Left ventricle myocardium inferior (tissue), 1 donor: ENCODE measurements at places on chromosomes 11 and 22. TPM values are rescaled to one million over a fixed set of nuclear protein-coding genes. Genes with fewer than 3 reads are reported as not detected.

SLC35E4 gene
- total RNA-seq, result 3.8 TPM

MYOD1 gene
- not detected for total RNA-seq

APOBEC3B gene
- total RNA-seq, result 0.52 TPM

OSBP gene
- 30.0 TPM for total RNA-seq

MAJIN gene
- total RNA-seq, result not detected

C22orf42 gene
- not detected for total RNA-seq

RAC2 gene
- total RNA-seq, result 1.8 TPM

DEPDC7 gene
- total RNA-seq, result 0.55 TPM

GRCh38 chr11:62842171-62842741 is 2.9 kb upstream of the WDR74 start:
- H3K4me1 ChIP-seq, result peaks cover 43% of the 10 kb centered on the region
- peak; percentile 27 for DNase-seq
- no peaks in the 10 kb centered on the region for H3K36me3 ChIP-seq
- peak overlapping the region; percentile 95 for H3K4me3 ChIP-seq

GRCh38 chr11:62928011-62928410 is 6.8 kb upstream of the CHRM1 start:
- DNase-seq, result no peak
- H3K27me3 ChIP-seq, result peaks cover 61% of the 10 kb centered on the region
- H3K36me3 ChIP-seq, result no peaks in the 10 kb centered on the region
- peaks cover 38% of the 10 kb centered on the region for H3K4me1 ChIP-seq

- H3K27ac ChIP-seq, result no peak overlapping the region
- H3K36me3 ChIP-seq, result no peaks in the 10 kb centered on the region
- no peak for DNase-seq
- peaks cover 11% of the 10 kb centered on the region for H3K4me1 ChIP-seq
Observed at GRCh38 chr22:19152942-19153883, 3.1 kb upstream of the GSC2 start.

DNA sequence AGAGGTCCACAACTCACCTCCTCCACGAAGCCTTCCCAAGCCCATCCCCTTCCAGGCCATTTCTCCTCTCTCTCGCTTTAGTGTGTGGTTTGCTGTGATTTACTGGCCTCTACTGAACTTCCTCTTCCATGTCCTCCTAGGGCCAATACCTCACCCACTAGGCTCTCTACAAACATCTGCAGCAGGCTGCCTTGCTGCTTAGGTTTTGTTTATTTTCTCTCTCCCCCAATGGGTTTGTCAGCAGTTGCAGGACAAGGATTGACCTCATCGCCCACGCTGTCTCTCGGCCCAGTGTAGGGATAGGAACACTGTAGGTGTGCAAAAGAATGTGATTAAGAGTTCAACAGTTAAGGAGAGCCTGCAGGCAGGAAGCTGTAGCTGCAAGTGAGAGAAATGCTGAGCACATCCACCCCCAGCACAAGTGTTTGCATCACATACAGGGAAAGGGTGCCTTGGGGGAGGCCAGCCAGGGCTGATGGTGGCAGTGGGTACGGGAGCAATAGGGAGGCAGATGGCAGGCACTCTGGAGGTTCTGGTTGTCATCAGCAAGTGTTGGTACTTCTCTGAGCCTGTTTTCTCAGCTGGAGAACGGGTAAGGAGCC is 1.4 kb downstream of the PC start:
- H3K36me3 ChIP-seq, result no peaks in the 10 kb centered on the region
- H3K4me1 ChIP-seq, result peaks cover 13% of the 10 kb centered on the region
- H3K27ac ChIP-seq, result peak overlapping the region; percentile 88
- H3K27me3 ChIP-seq, result no peaks in the 10 kb centered on the region

DNA sequence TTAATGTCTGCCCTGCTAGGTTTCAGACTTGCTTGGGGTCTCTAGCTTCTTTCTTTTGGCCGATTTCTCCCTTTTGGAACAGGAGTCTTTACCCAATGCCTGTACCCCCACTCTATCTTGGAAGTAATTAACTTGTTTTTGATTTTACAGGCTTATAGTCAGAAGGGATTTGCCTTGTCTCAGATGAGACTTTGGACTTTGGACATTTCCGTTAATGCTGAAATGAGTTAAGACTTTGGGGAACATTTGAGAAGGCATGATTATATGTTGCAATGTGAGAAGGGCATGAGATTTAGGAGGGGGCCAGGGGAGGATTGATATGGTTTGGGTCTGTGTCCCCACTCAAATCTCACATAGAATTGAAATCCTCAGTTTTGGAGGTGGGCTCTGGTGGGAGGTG is 5.1 kb downstream of the KDM4F start:
- no peaks in the 10 kb centered on the region for H3K4me1 ChIP-seq
- no peaks in the 10 kb centered on the region for H3K36me3 ChIP-seq
- H3K4me3 ChIP-seq, result no peak overlapping the region

GRCh38 chr22:49971232-49972162 is 10.9 kb downstream of the PIM3 start:
- peaks cover 58% of the 10 kb centered on the region for H3K4me1 ChIP-seq
- H3K4me3 ChIP-seq, result peak overlapping the region; percentile 69
- H3K27me3 ChIP-seq, result no peaks in the 10 kb centered on the region
- DNase-seq, result peak; percentile 87
- no peaks in the 10 kb centered on the region for H3K36me3 ChIP-seq

GRCh38 chr11:80529726-80530125 is 1088.9 kb upstream of the TENM4 start:
- no peak overlapping the region for H3K4me3 ChIP-seq
- no peak for DNase-seq
- H3K27ac ChIP-seq, result no peak overlapping the region
- H3K27me3 ChIP-seq, result no peaks in the 10 kb centered on the region

- no peak overlapping the region for H3K27ac ChIP-seq
- H3K36me3 ChIP-seq, result peaks cover 6% of the 10 kb centered on the region
- no peak overlapping the region for H3K4me3 ChIP-seq
- no peak for DNase-seq
Observed at GRCh38 chr22:25478528-25478927, 85.9 kb upstream of the GRK3 start.

DNA sequence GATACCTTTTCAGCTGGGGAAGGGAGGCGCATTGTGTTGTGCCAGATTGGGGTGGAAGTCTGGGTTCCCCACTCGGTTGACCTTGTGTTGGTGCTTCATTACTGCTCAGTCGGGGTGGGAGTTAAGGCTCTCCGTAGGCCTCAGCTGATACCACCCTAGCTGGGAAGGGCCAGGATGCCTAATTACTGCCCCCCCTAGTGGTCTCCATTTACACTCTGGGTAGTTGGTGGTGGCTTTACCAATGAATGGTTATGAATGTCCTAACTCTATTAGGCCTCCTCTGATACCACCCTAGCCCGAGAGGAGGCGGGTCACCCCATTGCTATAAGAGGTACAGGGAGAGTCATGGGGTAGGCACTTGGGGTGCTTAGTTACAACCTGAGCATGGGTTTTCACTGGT is 27.5 kb upstream of the HIKESHI start:
- no peak for DNase-seq
- no peak overlapping the region for H3K4me3 ChIP-seq
- no peaks in the 10 kb centered on the region for H3K27me3 ChIP-seq
- H3K27ac ChIP-seq, result no peak overlapping the region

- no peak overlapping the region for H3K4me3 ChIP-seq
- H3K27me3 ChIP-seq, result peaks cover 7% of the 10 kb centered on the region
- H3K4me1 ChIP-seq, result no peaks in the 10 kb centered on the region
- no peak overlapping the region for H3K27ac ChIP-seq
Observed at GRCh38 chr11:22371160-22371559, 33.0 kb downstream of the SLC17A6 start.

DNA sequence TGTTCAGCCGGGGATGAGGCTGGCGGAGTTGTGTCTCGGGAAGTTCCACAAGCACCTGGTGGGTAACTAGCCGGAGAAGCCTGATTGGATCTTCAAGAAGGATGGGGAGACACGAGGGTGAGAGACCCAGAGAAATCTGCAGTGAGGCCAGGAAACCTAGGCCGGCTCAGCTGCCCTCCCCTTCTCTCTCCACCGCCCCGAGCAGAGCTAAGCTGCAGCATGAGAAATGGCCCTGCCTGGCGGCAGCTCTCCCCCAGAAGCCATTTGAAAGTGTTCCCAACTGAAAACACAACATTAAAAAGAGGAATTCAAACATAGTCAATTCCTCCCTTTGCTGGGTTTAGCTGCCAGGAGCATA is 77.8 kb upstream of the SHISAL1 start:
- no peaks in the 10 kb centered on the region for H3K36me3 ChIP-seq
- H3K27me3 ChIP-seq, result peaks cover 46% of the 10 kb centered on the region
- H3K4me1 ChIP-seq, result no peaks in the 10 kb centered on the region
- no peak overlapping the region for H3K27ac ChIP-seq

DNA sequence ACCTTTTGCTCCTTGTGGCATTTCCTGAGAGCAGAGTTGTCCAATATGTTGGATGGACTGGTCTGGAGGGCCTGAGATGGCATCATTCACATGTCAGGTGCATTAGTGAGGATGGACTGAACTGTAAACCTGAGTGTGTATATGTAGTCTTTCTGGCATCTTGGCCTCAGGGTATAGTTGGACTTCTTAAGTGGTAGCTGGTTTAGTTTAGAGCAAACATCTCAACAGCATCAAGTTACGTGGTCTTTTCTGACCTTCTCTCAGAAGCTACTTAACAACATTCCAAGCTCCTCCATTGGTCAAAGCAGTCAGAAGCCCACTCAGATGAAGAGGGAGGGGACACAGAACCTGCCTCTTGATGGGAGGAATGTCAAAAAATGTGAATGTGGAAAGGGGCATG is 829.9 kb downstream of the METTL15 start:
- no peak for DNase-seq
- no peaks in the 10 kb centered on the region for H3K4me1 ChIP-seq
- H3K4me3 ChIP-seq, result no peak overlapping the region
- no peaks in the 10 kb centered on the region for H3K27me3 ChIP-seq
- no peak overlapping the region for H3K27ac ChIP-seq

GRCh38 chr11:125978778-125979407 is 33.0 kb downstream of the VSIG10L2 start:
- no peak for DNase-seq
- H3K4me1 ChIP-seq, result no peaks in the 10 kb centered on the region
- H3K27me3 ChIP-seq, result no peaks in the 10 kb centered on the region
- H3K27ac ChIP-seq, result no peak overlapping the region
- H3K4me3 ChIP-seq, result no peak overlapping the region

- no peak overlapping the region for H3K27ac ChIP-seq
- no peak for DNase-seq
Observed at GRCh38 chr11:18245396-18245795, 3.1 kb downstream of the SAA2 start.

- peaks cover 34% of the 10 kb centered on the region for H3K4me1 ChIP-seq
- no peak for DNase-seq
- H3K27me3 ChIP-seq, result no peaks in the 10 kb centered on the region
Observed at GRCh38 chr11:14451825-14452224, 47.8 kb downstream of the COPB1 start.

- peaks cover 32% of the 10 kb centered on the region for H3K27me3 ChIP-seq
- peak; percentile 79 for DNase-seq
- no peak overlapping the region for H3K4me3 ChIP-seq
- no peaks in the 10 kb centered on the region for H3K36me3 ChIP-seq
- peaks cover 5% of the 10 kb centered on the region for H3K4me1 ChIP-seq
Observed at GRCh38 chr22:23385678-23386631, 194.1 kb downstream of the IGLL1 start.

DNA sequence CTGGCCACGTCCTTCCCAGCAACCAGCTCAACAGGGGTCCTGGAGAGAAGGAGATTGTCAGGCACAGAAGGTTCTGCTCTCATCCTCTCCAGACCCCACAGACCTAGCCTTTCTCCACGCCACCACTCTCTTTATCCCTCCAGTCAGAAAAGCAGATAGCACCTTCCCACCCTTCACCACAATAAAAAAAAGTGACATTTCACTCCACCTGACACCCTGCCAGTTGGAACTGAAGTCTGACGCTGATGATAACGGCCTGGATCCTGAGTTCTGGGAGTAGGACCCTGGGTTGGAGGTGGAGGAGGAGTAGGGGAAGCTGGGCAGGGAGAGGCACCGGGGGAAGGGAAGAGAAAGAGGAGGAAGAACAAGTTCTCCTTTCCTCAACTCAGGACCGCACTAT is 127.5 kb upstream of the ANO1 start:
- DNase-seq, result no peak
- no peak overlapping the region for H3K27ac ChIP-seq
- H3K36me3 ChIP-seq, result no peaks in the 10 kb centered on the region
- H3K27me3 ChIP-seq, result peaks cover 33% of the 10 kb centered on the region

DNA sequence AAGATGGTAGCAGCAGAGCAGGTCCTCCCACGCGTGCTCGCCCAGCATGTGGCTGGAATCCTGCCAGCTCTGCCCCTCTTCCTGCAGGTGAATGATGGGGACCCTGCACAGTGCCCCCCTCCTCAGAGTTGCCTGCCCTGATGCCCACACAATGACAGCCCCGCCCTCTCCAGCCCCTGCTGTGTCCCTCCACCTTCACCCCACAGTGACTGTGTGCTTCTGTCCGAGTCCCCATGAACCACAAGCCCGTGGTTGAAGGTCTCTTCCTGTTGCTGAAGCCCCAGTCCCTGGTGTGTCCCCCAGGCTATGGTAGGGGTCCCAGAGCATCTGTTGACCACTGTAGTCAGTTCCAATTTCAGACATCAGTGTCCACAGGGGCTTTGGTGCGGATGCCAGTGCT is 71.0 kb downstream of the BRD1 start:
- no peaks in the 10 kb centered on the region for H3K36me3 ChIP-seq
- H3K4me1 ChIP-seq, result no peaks in the 10 kb centered on the region
- peak; percentile 7 for DNase-seq
- H3K27me3 ChIP-seq, result peaks cover 54% of the 10 kb centered on the region
- no peak overlapping the region for H3K27ac ChIP-seq

DNA sequence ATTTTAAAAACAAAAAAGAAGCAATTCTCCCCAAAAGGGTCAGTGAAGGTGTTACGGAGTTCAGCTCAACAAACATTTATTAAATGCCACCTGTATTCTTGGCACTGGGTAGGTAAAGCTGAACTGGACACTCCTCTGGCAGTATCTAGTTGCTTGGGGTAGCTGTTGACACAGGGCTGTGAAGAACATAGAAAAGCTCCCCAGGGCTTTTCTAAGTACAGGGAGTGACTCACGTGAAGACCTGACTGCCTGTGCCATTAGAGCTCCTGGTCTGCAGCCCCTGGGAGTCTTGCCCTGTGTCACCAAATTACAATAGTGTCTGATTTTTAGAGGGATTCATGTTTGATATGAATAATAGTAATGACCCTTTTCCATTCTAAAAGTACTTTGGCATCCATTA is 43.6 kb downstream of the COA4 start:
- H3K4me3 ChIP-seq, result no peak overlapping the region
- no peak for DNase-seq
- H3K27ac ChIP-seq, result no peak overlapping the region
- peaks cover 37% of the 10 kb centered on the region for H3K36me3 ChIP-seq
- H3K4me1 ChIP-seq, result peaks cover 1% of the 10 kb centered on the region

- no peaks in the 10 kb centered on the region for H3K36me3 ChIP-seq
- H3K4me1 ChIP-seq, result peaks cover 5% of the 10 kb centered on the region
- no peak overlapping the region for H3K4me3 ChIP-seq
Observed at GRCh38 chr11:69889400-69890318, 70.4 kb upstream of the FGF3 start.

GRCh38 chr11:75508051-75508561 is 17.6 kb downstream of the GDPD5 start:
- no peak for DNase-seq
- peaks cover 22% of the 10 kb centered on the region for H3K4me1 ChIP-seq
- H3K4me3 ChIP-seq, result no peak overlapping the region
